HuH-7.5 (cell line): ENCODE measurements at places on chromosomes 2 and 18.

DNA sequence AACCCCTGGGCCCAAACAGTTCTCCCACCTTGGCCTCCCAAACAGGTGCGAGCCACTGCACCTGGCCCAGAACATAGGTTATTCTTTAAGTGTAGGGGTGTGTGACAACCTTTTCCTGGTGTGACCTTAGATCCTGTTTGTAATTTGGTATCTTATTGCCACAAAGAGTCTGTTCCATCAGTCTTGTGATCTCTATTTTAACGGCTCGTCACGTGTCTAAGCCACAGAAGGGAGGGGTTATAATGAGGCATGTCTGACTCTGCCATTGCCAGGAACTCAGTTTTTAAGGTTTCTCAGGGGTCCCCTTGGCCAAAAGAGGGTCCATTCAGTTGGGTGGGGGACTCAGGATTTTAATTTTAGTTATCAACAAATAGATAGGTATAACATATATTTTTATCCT, 4.4 kb upstream of the ALS2 start:
- DNase-seq = no peak

GRCh38 chr18:789397-789796, 22.6 kb downstream of the YES1 start:
- no peak for DNase-seq

GRCh38 chr18:9681217-9681616, 26.9 kb upstream of the RAB31 start:
- no peak for DNase-seq

GRCh38 chr2:39252888-39253518, 9.2 kb upstream of the CDKL4 start:
- no peak for DNase-seq

- no peak for DNase-seq
Measured at GRCh38 chr18:46721331-46721730, 35.5 kb downstream of the ST8SIA5 start.

DNA sequence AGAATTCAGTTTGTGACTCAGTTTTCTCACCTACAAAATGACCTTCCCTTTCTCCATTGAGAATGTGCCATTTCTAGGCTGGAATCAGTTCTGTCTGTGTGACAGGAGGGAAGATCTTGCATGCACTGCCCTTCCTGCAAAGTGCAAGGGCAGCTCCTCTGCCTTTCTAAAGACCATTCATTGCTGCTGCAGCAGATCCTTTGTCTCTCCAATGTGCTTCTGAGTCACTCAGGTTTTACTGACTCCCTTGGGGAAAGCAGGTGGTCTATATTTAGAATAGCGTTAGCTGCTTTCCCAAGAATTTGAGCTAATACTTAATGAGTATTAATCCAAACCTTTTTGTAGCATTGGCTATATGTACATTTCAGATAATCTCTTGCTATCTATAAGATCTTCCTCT, 62.5 kb downstream of the DAW1 start:
- no peak for DNase-seq

- DNase-seq = no peak
Measured at GRCh38 chr2:224147174-224147573, 108.1 kb upstream of the SERPINE2 start.

DNA sequence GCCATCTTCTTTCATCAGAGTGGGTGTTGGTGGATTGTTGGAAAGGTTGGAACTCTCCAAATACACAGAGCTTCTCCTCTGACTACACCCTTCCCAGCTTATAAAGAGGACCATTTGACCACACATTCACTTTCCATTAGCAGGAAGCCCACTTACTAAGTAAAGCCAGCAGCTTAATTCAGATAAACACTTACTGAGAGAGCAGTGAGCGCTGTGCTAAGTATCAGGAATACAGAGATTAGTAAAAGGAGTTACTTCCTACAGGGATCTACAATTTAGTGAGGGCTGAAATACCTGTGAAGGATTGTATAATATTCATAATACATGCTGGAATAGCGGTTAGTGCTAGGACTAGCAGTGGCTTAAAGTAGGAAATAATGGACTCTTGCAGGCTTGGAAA, 343.0 kb downstream of the NYAP2 start:
- DNase-seq = no peak

DNA sequence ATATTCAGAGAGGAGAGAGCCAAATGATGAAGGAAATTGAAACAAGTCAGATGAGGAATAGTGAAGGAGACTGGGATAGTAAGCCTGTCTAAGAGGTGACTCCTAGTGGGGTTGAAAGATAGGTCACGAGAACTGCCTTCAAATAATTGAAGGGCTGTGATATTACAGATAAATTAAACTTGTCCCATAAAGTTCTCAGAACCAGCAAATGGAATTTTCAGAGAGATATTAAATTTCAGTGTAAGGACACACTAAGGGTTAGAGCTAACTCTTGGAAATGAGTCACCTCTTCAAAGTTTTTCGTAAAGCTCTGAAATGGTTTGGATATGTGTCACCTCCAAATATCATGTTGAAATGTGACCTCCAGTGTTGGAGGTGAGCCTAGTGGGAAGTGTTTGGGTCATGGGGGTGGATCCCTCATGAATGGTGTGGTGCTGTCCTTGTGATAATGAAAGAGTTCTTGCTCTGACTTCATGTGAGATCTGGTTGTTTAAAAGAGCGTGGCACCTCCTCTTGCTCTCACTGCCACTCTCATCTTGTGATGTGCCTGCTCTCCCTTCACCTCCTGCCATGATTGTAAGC, 87.3 kb downstream of the BABAM2 start:
- DNase-seq = no peak

GRCh38 chr2:117885308-117885707, 70.8 kb downstream of the DDX18 start:
- DNase-seq = no peak

- DNase-seq = no peak
Measured at GRCh38 chr2:8993196-8993901, 10.1 kb downstream of the MBOAT2 start.

- DNase-seq = no peak
Measured at GRCh38 chr2:99888617-99889016, 253.8 kb downstream of the AFF3 start.

GRCh38 chr2:44774826-44775492, 166.5 kb upstream of the SIX3 start:
- DNase-seq = no peak

DNA sequence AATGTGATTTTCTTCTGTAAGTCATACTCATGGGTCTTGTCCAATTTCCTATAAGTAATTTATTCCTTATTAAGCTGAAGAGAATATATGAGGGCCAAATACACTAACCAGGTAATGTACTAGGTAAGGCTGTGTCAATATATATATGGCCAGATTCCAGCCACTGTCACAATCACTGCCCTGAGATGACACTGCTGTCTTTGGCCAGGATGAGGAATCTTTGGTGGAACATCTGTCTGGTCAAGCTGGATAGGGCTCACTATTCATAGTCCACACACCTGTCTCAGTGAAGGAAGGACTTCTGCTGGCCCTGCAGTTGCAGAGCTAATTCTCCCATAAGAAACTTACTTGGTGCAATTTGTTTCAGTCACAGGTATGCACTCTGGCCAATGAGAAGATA, 11.3 kb downstream of the MSTN start:
- no peak for DNase-seq

GRCh38 chr2:74427551-74427950, 6.0 kb downstream of the WDR54 start:
- DNase-seq = no peak

DNA sequence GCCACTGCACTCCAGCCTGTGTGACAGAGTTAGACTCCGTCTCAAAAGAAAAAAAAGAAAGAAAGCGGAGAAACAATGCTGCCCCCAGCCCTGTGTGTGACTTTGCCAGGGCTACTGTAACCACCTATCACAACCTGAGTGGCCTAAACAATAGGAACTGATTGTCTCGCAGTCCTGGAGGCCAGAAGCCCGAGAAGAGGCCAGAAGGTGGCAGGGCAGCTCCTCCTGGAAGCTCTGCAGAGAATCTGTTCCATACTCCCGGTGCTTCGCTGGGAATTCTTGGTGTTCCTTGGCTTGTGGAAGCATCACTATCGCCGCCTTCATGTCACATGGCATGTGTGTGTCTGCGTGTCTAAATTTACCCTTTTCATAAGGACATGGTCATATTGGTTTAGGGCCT, 14.4 kb upstream of the RAB17 start:
- DNase-seq = no peak

GRCh38 chr2:101830146-101830545, 132.6 kb downstream of the MAP4K4 start:
- no peak for DNase-seq

DNA sequence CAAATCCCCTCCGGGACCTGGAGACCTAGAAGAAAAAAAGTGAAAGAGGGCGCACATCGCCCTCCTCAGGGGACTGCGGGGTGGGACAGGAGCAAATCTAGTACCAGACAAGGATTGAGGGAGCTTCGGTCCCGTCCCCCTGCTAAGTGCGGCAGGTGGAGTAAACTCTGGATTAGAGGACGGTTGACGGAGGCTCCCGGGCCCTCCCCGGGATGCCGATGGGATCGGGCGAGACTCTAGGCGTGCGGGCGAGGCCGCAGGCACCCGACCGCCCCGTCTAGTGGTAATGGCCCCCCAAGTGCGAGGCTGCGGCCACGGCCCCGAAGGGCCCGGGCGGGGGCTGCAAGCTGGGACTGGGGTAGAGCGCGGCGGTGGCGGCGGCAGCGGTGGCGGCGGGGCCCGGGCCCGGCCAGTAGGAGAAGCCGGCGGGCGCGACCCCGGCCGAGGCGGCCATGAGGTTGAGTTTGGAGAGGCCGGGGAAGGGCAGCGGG, 3.5 kb downstream of the FEV start:
- DNase-seq = peak; percentile 20

DNA sequence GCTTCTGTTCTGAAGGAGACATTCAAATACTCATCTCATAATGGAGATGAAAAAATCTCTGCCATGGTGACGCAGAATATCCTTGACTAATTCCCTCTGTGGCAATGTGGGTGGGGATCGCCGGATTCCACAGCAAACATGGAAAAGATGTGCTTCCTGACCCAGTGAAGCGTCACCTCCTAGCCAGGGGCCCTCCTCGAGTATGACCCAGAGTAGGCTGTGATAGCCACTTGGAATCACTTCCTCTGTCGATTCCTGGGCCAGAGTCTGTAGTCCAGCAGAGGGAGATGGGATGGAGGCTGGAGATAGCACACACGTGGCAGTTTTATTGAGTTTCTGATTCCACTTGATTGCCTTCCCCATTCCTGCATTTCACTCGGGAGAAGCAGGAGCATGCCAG, 36.8 kb downstream of the DRC1 start:
- DNase-seq = no peak

- no peak for DNase-seq
Measured at GRCh38 chr2:100334929-100335328, 12.6 kb upstream of the LONRF2 start.

DNA sequence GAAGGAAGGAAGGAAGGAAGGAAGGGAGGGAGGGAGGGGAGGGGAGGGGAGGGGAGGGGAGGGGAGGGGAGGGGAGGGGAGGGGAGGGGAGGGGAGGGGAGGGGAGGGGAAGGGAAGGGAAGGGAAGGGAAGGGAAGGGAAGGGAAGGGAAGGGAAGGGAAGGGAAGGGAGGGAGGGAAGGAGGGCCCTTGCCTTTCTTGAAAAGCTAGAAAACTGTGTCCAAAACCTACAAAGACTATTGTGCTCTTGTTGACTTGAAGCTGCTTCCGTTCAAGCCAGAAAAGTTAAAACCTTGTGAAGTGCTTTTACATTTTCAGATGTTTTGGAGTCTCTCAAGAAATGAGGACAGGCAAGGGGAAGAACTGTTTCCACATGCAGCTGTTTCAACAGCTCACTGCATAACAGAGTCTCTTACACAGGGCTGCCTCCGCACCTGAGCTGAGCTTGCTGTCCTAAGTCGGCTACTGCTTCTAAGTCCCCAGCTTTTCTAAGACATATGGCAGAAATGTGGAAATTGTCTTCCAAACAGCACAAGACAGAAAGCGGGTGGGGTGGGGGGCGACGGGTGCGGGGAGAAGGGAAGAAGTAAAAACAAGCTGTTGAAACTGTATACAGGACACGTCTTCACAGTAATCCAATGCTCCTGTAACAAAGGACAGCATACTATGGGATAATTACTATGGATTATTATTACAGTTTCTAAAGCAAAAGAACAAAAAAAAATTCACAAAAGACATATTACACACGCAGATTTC, 46.1 kb downstream of the BCL11A start:
- no peak for DNase-seq

DNA sequence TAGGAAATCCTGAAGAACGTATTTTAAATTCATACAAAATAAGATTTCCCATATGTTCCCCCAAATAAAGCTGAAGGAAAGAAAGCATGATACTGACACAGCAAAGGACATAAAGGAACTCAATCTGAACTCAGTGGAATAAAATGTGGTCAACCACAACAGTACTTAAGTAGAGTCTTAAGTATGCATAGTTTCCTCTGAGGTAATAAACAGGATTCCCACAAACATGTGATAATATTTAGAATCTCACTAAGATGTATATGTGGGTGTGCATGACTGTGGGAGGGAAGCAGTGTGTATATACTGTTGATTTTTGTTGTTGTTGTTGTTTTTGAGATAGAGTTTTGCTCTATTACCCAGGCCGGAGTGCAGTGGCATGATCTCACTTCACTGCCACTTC, 69.3 kb downstream of the NOL10 start:
- no peak for DNase-seq

DNA sequence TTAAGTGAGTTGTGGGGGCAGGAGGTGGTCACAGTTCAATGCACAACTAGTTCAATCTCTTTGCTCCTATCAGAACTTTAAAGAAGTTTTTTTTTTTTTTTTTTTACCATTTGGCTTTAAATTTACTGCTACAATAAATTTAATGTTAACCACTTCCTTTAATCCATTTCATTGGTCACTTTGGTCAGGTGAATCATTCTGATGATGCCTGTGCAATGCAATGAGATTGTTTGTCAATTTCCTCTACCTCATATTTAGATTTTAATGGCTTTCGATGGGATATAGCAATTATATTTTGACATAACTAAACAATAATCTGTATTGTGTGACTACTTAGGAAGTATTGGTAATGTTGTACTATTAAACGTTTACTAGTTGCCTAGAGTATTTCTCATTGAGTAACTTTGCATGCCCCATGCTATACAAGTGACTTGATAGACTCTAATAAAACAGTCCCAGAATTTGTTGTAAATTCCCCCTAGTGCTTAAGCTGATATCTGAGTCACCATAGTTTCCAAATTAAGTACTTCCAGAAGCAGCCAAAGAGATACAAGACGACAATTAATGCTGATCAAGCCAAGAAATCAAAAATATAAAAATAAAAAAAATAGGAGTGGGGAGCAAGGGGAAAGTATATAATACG, 52.9 kb upstream of the SERPINB2 start:
- no peak for DNase-seq

GRCh38 chr18:59008302-59008974, 131.2 kb upstream of the SEC11C start:
- DNase-seq = no peak

DNA sequence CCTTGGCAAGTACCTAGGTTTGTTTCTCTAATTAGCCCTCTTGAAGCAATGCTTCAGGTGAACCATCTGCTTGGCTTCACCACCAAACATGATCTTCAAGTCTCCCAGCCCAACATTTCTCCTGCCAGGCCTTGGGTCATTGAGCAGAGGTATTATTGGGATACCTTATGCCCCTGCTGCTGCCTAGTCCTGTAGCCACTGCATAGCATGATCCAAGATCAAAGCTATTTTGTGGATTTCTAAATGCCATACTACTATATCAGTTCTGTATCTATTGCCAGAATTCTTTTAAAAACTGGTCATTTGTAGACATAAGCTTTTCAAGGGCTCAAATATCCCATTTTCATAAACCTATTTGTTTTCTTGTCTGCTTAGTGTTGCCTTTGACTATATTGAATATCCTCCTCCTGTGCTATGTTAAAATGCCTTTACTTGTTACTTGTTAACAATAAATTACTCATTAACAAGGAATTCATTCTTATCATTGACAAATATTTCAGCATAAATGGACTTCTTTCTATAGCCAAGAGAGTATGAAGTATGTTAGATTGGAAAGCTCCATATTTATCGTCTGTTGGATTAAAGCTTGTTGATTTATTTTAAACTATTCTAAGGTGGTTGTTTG, 204.5 kb upstream of the RBBP8 start:
- DNase-seq = no peak
